ENCODE measurements at places on chromosomes 5 and 9.

DNA sequence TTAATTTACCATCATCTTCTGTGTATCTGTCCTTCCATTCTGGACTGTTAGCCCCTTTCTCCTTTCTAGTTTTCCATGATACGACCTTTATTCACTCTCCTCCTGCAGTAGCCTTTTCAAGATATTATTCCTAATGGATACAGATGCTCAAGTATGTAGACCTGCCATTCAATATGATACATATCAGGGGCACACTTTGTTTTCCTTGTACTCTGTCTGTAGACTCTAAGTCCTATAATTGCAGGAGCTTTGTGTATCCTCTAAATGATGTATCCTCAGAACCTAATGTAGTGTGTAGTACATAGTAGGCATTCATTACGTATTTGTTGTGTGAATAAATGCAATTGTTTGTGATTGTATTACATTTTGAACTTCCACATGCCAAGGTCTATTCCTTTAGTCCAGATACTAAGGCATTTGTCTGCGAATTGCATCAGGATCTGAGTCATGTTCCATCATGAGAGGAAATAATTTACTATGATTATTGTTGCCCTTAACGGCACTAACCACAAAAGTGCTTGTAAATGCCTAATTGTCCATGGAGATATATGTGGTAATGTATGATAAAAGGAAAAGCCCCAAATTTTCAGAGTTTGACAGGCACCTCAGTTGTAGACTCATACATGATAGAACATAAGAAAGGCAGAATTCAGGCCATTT, 57.1 kb upstream of the IZUMO3 start:
- no peak for DNase-seq

GRCh38 chr5:149227168-149227826, 44.4 kb upstream of the AFAP1L1 start:
- DNase-seq, result no peak

DNA sequence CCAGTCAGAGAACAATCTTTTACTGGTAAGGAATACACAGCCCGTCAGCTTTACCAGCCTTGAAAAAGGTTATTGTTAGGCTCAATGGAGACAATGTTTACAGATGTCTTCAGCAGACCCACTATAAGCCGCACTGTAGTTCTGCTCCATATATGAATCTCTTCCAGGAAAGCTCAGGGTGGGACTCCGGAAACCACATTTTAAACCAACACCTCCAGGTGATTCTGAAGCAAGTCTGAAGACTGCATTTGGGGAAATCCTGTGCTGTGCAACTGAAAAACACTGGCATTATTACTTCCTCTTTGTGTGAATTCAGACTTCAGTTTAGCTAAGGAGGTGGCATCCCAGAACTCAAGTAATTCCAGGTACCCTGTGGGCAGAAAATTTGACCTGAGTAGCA, 3.5 kb downstream of the GZMK start:
- no peak for DNase-seq

- peak; percentile 88 for DNase-seq
Measured at GRCh38 chr5:80487829-80488721, at the start of gene FAM151B. Gene FAM151B (plus strand): TSS chr5:80488100. CDS start chr5:80488124, 24 bp downstream.

DNA sequence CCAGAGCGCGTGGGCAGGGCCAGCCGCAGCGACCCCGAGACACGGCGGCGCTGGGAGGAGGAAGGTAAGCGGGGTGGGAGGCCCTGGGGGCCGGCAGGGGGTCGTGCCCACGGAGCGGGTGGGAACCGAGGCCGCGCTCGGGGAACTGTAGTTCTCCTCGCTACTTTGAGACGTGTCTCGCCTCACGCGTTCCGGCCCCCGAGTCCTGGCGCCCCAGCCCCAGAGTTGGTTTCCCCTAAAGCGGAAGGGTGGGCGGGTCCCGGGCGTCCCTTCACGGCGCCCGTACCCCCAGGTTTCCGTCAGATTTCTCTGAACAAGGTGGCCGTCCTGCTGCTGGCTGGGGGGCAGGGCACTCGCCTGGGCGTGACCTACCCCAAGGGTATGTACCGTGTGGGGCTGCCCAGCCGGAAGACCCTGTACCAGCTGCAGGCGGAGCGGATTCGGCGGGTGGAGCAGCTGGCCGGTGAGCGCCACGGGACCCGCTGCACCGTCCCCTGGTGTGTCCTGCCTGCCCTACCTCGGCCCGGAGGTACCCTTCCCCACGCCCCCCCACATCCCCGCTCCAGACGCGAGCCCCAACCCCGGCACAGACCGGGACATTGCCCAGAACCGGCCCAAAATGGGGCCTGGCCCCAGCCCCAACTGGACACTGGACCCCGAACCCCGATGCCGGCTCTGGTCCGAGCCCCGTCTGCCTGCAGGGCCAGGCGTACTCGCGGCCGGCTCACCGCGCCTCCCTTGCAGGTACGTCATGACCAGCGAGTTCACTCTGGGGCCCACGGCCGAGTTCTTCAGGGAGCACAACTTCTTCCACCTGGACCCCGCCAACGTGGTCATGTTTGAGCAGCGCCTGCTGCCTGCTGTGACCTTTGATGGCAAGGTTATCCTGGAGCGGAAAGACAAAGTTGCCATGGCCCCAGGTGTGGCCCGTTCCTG, 709 bp downstream of the UAP1L1 start:
- no peak for DNase-seq

Data from NCI-H1694 (cell line).